Endothelial cell (in vitro differentiated cells): ENCODE measurements at places on chromosomes 3 and 15. TPM values are rescaled to one million over a fixed set of nuclear protein-coding genes. Genes with fewer than 3 reads are reported as not detected.

- no peak for DNase-seq
Measured at GRCh38 chr3:189512039-189512438, 119.2 kb upstream of the TP63 start.

- no peak for DNase-seq
Measured at GRCh38 chr3:17118771-17119170, 234.0 kb downstream of the PLCL2 start.

SST gene
- not detected for total RNA-seq

DNA sequence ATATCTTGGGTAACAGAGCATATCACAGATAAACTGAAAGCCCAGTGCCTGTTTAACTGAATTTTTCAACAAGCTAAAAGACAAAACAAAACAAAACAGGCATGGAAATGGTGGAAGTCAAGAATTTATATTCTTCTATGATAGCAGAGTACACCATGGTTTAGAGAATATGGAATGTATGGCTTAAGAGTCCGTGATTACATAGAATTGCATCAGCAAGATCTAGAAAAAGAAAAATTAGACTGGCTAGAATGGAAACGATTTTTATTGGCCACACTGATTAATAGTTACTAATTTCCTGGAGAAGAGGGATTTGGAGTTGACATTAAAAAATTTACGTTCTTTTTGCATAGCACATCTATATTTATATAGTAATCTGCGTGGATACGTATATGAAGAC, 435.2 kb upstream of the DPPA4 start:
- DNase-seq: no peak

DNA sequence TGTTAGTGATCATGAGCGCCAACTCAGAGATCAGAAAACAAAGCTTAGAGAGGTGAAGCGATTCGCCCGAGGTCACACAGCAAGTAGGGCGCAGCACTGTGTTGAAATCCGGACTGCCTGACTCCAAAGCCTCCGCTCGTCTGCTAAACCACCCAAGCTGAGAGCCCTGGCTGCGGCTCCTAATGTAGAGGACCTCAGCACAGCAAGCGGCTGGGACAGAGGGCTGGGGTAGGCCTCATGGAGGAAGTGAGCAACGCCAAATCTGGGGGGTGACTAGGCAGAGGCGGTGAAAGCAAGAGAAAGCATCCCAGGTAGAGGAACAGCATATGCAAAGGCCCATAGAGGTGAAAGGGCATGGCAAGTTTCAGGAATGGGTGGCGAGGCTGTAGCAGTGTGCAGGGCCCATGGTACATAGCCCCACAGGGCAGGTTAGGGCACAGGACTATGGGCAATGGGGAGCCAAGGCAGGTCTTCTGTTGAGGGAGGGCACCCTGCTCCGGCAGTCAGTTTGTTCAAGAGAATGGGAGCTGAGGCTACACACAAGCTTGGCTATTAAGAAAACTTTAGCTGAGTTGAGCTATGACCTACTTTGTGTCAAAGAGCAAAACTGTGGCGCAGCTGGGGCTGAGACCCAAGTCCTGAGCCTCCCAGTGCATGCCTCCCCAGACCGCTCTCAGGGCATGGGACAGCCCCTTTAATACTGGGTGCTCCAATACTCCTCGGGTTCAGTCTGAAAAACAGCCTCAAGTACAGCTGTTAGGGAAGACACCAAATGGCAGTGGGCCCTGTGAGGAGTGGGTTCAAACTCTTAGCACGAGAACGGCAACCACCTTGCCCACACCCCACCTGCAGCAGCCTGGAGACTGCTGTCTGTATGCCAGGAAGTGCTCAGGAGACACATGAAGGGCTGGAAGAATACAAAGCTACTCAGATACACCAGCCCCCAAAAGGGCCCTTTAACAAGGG, 988 bp upstream of the CFAP92 start:
- no peak for DNase-seq

GRCh38 chr15:19988094-19988660, 553.4 kb downstream of the GOLGA6L6 start:
- DNase-seq: no peak

LDHAL6B gene
- not detected for total RNA-seq

DNA sequence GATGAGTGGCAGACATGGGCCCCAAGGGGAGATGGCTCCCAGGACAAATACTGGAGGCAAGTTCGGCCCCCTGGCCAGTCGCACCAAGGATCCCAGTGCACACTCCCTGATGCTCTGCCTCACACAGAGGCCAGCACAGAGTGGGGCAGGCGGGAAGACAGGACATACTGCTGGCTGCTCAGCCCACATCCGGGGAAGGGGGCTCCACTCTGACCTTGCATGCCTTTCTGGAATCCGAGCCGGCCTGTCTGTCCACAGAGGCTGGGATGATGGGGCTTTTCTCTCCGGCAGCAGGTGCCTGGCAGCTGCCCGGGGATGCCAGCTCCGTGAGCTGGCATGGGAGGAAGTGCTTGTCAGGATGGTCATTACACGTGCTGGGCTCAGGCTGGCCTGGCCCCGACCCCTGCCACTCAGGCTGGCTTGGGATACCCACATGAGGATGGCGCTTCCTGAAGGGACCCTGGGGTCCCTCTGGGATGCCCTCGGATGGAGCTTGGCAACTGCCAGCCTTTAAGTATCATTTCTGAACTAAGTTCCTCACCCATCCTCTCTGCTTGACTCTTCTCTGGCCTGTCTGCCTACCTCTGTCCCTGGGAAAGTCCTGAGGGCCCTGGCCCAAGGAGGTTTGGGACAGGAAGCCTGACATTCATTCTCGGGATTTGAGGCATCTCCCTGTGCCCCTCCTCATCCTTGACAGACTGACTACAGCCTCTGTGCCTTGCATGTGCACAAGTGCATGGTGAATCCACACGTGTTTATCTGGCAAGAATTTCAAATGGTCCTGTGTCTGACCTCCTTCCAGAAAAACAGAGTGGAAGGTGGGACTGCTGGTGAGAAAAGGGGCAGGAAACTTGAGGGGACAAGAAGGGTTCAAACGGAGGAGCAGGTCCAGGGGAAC, 46.5 kb downstream of the EXOG start:
- no peak for DNase-seq

UPK1B gene
- not detected for total RNA-seq

XCR1 gene
- total RNA-seq: not detected

GRCh38 chr3:80338366-80338765, 570.6 kb upstream of the ROBO1 start:
- DNase-seq: no peak

DNA sequence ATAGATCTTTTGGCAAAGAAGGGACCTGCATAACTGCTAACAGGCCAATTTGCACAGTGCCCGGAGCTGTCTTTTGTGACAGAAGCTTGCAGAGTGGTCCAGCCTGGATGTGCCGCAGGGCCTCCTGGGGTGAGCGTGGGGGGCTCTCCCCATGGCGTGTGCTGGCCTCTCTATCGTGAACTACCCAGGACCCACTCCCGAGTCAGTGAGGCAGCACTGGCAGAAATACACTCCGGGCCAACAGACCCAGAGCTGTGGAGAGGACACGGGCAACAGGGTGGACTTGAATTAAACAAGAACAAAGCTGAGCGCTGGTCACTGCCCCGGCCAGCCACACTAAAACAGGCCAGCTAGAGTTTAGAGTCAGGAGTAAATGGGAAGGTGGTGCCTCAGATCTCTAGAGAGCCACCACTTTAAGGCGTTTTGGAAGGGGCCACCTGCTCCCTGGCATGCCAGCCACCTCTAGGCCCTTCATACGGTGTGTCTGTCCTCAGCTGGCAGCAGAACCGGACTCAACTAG, 152.1 kb downstream of the KLF13 start:
- DNase-seq: no peak

DNA sequence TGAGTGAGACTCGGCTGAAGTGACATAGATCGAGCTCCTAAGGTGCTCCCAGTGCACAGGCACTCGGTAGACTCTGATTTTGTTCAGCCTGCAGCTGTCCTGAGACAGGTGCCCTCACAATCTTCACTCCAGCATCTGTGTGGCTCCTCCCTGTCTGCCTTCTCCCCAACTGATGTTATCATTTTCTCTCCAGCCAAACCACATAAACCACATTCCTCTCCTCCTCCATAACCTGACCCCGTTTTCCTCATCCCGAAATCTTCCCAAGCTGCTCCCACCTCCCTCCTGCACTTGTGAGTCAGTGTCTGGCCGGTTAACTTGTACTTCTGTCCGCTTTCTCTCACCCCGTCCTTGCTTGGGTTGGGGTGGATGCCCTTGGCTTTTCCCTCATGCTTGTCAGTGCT, 93.3 kb upstream of the HACD2 start:
- DNase-seq: no peak

GOLGA8J gene
- not detected for total RNA-seq

DNA sequence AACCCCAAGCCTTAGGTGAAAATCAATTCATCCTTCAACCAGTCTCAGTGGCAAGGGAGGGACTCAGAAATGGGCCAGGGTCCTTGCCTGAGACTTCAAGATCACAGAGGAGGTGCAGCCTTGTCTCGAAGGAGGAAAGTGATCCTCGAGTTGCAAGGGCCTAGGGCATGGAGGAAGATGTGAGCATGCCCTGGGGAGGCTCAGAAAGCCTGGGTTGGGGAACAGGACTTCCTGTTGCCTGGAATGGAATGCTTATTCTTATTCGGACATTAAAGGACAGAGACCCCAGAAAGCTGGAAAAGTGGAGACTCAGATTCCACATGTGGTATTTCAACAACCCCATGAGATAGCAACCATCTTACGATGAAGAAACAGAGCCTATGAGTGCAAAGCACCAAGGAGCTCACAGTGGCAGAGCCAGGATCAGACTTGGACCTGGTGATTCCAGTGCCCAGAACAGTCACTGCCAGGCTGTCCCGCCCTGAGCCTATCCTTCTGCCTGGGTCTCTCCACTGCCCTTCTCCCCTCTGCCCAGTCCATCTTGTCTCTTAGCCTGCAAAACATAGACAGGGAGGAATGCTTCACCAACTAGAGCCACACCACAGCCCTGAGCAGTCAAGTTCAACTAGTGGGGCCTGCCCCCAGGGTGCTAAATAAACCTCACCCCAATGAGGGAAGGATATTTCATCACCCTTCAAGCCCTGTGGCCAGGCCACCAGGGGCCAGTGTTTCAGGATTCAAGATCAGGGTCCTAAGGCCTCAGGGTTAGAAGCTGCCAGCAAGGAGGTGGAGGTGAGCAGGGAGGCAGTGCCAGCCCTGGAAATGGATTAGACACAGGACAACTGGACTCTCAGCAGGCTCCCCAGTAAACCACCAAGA, 21.9 kb downstream of the DAPK2 start:
- no peak for DNase-seq

DNA sequence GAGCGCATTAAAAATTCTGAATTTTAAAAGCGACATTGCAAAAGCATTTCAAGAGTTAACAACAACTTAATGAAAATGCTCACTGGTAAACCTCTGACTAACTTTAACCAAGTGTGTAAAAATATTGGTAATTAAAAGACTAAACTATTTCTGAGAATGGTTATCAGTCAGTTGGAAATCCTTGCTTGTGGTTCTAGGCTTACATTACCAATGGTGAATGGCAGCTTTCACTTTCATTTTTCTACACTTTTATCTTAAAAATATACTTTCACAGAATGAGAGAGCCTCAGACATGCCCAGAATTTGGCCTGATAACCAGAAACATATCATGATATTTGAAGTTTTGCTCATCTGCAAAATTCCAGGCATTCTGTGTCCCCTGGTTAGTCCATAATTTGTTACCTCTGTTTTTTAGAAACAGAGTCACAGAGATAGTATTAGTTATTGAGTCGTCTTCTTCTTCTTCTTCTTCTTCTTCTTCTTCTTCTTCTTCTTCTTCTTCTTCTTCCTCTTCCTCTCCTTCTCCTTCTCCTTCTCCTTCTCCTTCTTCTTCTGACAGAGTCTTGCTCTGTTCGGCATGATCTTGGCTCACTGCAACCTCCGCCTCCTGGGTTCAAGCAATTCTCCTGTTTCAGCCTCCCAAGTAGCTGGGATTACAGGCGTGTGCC, 5.5 kb upstream of the RNF111 start:
- no peak for DNase-seq

GRCh38 chr15:27398631-27399161, 427.7 kb downstream of the GABRG3 start:
- no peak for DNase-seq

SLC15A2 gene
- total RNA-seq: 4.9 TPM

SPTSSB gene
- total RNA-seq: not detected

IL16 gene
- 29.6 TPM for total RNA-seq

DNA sequence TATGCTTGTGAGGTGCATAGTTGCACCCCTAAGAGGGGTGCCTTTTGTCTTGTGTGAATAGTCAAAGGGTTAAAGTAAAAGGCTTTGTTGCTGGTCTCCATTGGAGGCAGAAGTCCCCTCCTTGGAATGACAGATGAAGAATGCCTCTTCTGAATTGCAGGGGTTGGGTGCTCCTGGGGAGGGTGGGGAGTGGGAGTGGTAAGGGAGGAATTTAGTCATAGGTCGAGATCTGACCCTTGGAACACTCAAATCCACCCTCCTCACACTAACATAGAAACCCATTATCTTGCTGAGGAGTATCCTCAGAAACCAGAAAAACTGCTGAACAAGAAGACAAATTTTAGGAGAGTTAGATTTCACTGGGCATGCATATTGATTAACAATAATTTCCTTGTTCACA, 4.7 kb downstream of the CTXND1 start:
- no peak for DNase-seq

DNA sequence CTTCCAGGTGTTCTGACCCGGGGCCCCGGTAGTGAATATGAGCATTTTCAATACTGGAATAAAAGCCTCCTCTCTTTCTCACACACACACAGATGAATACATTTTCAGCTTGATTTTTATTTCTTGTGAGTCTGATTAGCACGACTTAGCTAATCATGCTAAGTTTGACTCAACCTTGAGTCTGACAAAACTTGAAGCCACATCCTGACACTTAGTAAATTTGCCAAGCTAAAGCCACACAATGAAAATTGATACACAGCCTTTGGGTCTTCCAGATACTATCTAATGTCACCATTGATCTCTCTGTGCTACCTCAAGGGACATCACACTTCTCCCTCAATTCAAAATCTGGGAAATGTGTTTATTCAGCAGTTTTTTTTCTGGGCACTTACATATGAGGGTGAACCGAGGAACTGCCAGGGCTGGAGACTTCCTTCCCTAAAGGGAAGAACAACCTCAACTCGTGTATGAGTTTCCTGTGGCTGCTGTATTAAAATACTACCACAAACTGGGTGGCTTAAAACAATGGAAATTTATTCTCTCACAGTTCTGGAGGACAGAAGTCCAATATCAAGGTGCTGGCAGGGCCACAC, 18.6 kb downstream of the TMEM266 start:
- no peak for DNase-seq

ARGFX gene
- not detected for total RNA-seq

- DNase-seq: no peak
Measured at GRCh38 chr3:105997800-105998526, 129.2 kb upstream of the CBLB start.

ACTRT3 gene
- total RNA-seq: 2.6 TPM

CLDN18 gene
- total RNA-seq: not detected

SEMA3F gene
- total RNA-seq: 21.3 TPM

DNA sequence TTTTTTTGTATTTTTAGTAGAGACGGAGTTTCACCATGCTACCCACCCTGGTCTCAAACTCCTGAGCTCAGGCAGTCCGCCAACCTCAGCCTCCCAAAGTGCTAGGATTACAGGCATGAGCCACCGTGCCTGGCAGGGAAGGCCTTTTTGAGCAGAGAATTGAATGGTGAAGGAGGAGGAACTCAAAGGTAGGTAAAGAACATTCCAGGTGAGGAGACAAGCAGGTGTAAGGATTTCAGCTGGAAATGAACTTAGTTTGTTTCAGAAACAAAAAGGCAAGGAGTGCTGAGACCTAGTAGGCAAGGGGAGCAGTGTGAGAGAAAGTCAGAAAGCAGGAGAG, 2.5 kb downstream of the TICRR start:
- DNase-seq: no peak

SLC28A2 gene
- total RNA-seq: not detected
